ENCODE measurements at places on chromosomes 12 and 14.
A peak's percentile ranks its signal among the peaks of the same experiment; 100 is the strongest.

DNA sequence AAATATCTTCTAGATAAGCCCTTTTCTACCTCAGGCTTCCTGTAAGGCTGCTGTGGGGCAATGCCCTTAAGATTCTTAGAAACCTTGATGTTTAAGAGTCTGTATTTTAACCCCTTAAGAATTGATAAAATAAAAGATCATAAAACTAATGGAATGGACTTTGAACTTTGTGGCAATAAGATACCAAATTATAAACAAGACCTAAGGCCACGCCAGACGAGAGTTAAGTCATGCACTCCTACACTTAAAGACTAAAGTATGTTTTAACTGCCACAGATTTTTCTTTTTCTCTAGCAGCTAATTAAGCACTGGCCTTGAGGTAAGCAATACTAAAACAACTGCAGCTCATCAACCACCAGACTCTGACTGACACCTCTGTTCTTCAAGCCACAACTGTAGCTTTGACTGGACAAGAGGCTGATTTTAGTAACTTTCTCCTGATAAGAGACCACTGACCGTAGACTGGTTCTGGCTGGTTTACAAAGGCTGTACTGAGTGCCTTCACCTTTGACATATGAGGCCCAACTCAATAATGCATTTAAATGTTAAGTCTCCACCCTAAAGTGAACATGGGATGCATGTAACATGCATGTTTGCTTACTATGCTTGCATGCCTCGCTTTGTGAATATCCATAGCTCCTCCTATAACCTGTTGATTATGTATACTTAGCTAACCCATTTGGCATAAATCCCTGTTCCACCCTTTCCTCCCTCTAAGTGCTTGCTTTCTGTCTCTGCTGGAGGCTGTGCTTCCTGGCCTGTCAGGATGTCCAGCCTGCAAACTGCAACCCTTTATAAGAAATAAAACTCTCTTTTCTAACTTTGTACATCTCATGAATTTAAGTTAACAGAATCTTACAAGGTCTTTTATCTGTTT is 71.9 kb downstream of the KLHL28 start:
- DNase-seq: no peak

GRCh38 chr14:87797001-87797400 is 196.0 kb downstream of the GALC start:
- no peak for DNase-seq

- DNase-seq: no peak
Observed at GRCh38 chr12:113468365-113469223, 3.1 kb downstream of the LHX5 start.

- DNase-seq: no peak
Observed at GRCh38 chr14:99314623-99315022, 42.6 kb upstream of the BCL11B start.

DNA sequence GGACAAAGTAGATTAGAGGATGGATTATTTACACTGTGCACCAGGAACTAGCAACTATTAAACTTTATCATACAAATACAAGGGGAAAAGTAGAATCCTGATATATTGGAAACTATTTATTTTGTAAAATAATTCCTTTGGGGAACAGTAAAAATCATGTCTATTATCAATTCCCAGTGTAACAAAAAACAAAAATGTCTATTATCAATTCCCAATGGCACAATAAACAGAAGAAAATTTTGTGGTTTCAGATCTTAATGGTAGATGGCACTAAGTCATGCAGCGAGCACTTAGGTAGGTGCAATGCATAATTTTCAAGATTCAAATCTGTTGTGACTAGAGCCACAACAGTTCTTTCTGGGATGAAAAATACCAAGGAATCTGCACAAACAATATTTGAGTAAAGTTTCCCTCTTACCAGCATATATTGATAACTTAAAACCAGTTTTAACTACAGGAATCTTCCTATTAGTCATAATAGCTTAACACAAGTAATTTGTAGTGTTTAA is 13.7 kb downstream of the CFL2 start:
- no peak for DNase-seq

DNA sequence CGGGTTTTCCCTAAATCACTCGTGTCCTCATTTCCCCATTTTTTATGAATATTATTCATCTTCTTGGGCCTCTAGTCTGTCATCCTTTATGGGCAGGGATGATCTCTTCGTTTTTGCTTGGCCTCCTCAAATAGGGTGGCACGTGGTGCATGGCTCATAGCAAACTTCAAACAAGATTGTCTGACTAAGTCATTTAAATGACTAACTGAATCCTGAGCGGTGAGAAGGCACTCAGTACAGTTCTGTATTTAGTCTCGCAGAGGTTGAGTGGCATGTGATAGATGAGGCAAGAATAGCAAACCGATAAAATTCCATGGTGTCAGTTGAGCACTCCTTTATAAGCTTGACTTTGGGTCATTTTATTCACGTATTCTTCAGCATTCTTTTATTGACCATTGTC is 5.7 kb upstream of the JDP2 start:
- DNase-seq: no peak

GRCh38 chr14:51116682-51117081 is 21.8 kb upstream of the TRIM9 start:
- DNase-seq: no peak

GRCh38 chr12:26465419-26466097 is 270.2 kb downstream of the SSPN start:
- DNase-seq: no peak

DNA sequence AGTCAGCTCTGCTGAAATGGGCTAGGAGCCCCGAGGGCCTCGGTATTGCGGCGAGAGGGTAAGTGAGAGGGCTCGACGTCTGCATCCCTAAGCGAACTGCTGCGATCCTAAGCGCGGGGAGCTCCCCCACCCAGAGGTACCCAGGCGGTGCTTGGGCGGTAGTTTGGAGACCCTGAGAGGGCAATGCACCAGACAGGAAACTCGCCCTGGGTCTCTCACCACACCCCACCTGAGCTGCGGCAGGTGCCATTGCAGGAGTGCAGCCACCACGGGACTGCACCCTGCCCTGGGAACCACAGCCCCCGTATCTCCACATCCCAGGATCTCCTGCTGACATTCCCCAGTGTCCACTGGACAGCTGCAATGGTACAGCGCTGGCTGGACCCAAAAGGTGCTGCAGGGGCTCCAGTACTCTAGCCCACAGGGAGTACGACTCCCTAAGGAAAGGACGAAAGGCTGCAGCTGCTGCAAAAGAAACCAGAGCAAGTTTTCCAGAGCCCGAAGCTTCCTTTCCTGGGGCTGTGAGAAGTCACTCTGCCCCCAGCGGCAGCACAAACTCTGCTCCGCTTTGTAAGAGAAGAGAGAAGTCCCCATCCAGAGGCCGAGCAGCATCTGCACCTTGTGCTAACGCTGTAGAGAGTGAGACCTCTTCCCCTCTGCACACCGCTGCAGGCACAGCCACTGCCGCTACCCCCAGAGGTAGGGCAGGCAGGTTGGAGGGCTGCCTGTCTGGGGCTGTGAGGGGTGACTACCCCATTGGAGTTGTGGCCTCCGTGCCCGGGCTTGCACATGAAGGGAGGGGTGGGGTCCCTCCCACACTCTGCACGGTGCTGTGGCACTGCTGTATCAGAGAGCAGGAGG is 31.1 kb upstream of the MON2 start:
- DNase-seq: peak; percentile 19

GRCh38 chr14:33019346-33019745 is 80.7 kb downstream of the NPAS3 start:
- no peak for DNase-seq

- DNase-seq: no peak
Observed at GRCh38 chr12:75578546-75578945, 67.1 kb upstream of the KRR1 start.

GRCh38 chr12:109241936-109242335 is 67.1 kb downstream of the FOXN4 start:
- no peak for DNase-seq

DNA sequence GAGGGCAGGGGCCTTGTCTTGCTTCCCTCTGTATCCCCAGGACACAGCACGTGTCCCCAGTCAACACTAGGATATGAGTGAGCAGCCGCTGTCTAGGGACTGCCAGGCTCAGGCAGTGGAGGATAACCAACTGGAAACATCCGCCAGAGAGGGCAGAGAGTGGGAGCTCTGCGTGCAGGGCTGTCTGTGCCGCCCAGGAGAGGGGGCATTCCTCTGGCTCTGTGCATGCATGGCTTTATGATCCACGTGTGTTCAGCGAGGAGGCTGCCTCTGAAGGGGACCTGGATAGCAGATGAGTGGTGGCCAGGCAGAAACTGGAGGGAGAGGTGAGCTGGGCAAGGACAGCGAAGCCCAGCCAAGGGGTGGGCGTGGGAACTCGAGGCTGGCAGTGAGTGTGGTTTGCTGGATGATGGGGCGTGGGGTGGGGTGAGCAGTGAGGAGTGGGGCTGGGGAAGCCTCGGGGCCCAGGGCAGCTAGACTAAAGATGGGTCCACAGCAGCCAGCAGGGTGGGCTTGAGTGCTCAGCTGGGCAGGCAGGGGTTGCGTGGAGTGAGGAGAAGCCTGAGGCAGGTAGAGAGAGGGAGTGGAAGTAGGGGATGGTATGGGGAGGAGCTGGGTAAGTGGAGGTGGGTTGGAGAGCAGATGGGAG is 72.9 kb downstream of the PRIMA1 start:
- no peak for DNase-seq

GRCh38 chr14:53380867-53381225 is 227.7 kb upstream of the DDHD1 start:
- no peak for DNase-seq

DNA sequence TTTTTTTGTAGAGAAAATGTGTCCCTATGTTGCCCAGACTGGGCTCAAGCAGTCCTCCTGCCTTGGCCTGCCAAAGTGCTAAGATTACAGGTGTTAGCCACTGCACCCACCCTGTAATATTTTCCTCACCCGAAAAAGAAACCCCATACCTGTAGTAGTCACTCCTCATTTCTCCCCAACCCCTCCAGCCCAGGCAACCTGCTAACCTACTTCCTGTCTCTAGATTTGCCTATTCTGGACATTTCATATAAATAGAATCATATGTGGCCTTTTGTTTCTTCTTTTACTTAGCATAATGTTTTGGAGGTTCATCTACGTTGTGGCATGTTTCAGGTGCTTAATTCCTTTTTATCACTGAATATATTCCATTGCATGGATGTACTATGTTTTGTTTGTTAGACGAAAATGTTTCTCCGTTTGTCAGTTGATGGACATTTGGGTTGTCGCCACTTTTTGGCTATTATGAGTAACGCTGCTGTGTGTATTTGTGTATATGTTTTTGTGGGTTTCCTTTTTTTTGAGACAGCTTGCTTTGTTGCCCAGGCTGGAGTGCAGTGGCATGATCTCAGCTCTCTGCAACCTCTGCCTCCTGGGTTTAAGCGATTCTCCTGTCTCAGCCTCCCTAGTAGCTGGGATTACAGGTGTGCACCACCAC is 6.2 kb downstream of the ANKRD13A start:
- no peak for DNase-seq

DNA sequence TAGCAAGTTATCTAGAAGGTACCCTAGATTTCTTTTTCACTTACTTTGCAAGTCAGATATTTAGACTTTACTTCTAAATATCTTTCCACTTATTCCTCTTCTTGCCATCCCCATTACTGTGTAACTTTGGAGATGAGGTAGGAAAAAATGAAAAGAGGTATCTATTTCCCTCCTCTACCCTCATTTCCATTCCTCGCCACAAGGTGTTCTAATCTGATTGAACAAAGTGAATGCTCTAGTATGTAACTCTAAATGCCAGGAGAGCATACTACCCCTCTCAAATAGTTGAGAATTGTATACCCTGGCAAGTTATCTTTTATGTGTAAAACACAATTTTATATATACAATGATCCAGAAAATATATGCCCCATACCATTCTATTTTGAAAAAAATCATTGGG is 1.7 kb upstream of the LDHB start:
- DNase-seq: no peak

DNA sequence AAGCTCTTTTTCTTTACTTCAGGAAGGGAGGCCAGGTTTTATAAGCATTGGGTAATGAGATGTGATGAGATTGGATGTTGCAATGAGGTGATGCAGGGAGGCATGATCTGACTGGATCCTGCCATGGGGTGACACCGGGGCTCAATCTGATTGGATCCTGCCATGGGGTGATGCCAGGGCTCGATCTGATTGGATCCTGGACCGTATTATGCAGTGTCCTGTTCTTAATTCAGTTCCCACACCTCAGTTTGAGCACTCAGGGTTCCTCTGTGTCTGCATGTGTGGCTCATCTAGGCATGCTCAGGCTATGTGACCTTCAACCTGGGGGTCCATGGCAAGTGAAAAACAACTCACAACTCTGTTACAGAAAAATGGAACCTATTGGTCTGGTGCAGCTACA is 166.4 kb downstream of the SLC15A4 start:
- no peak for DNase-seq
